Activated naive CD4-positive, alpha-beta T cell (primary cell): ENCODE measurements at places on chromosomes 5 and 9.

- DNase-seq = no peak
Observed at GRCh38 chr5:1056611-1057484, 48.2 kb downstream of the NKD2 start.

DNA sequence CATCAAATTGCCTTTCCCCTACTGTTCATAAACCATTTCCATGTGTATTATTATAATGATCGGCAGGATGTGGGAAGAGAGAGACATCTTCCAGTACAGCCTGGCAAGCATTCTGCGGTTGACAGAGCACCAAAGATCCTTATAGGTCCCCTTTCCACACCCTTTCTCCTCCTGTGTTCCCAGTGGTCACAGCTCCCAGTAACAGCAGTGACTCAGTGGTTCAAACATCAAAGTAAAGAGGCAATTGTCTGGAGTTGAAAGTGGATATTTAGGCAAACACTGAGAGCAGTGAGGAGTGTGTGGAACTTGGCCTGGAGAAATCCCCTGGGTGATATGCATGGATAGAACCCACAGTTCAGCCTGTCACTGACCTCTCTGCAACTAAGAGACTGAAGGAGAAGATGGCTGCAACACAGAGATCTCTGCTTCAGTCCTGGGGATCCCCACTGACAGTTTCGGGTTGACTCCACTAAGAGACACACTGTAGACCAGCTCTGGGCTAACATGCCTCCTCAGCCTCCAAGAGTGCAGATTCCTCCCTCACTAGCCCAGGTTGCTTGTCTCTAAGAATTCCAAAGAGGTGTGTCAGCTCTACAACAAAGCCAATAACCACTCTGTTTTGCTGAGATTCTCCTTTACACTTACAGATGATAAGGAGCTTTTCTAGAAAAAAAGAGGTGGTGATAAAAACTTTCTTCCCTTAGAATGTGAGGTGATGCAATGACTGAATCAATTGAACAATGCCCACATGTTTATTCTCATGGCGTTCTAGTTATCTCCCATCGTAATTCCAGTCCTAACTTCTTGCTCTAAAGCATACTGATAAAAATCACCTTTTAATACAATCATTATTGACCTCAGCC lies 94.4 kb upstream of the IL6ST start:
- DNase-seq = no peak

GRCh38 chr9:19156805-19157204 lies 29.5 kb upstream of the PLIN2 start:
- DNase-seq = no peak

GRCh38 chr5:52838326-52839015 lies 50.8 kb downstream of the ITGA1 start:
- no peak for DNase-seq

DNA sequence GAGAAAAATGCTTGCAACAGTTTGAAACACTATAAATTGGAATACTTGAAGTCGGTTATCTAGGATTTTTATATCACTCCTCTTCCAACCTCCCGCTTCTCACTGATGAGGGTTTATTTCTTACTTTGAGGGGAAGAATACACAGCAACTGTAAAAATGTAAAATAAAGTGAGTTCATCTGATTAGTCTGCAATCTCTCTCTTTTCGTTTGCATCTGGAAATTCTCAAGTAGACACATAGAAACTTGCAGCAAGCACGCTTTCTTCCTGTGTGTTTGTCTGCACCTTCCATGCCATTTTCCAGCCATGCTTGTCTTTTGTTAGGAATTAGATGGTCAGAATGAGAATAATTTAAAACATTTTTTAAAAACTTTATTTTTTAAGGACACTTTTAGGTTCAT lies 45.1 kb upstream of the TAF11L2 start:
- no peak for DNase-seq
